ENCODE measurements at places on chromosomes 13 and 19.

DNA sequence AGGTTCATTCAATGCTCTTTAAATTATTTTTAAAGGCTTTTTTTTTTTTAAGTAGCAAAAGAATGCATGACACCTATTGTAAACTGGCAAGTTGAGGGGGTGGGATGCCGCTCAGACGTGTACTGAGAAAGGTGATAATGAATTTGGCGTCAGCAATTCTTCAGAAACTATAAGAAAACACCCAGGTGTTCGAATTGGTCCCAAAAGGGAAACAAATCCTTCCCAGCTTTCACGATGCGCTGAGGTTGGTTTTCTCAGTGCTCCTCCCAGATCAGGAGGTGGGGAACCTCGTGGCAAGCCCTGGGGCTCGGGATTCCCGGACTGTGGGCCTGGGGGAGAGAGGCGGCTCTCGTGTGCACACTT is 543 bp upstream of the FAM124A start:
- DNase-seq = no peak

DNA sequence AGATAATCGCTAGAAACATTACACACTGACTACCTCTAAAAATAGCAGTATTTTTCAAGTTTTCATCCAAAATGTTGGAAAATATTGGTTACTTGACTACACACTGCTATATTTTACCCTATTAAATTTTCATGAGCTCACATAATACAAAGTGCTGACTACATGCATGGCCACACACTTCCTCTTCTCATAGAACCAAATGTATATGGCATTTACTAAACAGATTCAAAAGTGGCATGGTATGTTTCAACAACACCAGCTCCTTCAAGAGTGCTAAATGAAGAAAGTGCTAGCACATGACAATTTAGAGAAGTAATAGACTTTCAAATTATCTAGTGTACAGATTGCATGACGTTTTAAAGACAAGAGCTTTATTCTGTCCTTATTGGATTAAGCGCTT is 780.4 kb upstream of the SLITRK6 start:
- no peak for DNase-seq

GRCh38 chr13:93368718-93369117 is 142.1 kb downstream of the GPC6 start:
- no peak for DNase-seq

DNA sequence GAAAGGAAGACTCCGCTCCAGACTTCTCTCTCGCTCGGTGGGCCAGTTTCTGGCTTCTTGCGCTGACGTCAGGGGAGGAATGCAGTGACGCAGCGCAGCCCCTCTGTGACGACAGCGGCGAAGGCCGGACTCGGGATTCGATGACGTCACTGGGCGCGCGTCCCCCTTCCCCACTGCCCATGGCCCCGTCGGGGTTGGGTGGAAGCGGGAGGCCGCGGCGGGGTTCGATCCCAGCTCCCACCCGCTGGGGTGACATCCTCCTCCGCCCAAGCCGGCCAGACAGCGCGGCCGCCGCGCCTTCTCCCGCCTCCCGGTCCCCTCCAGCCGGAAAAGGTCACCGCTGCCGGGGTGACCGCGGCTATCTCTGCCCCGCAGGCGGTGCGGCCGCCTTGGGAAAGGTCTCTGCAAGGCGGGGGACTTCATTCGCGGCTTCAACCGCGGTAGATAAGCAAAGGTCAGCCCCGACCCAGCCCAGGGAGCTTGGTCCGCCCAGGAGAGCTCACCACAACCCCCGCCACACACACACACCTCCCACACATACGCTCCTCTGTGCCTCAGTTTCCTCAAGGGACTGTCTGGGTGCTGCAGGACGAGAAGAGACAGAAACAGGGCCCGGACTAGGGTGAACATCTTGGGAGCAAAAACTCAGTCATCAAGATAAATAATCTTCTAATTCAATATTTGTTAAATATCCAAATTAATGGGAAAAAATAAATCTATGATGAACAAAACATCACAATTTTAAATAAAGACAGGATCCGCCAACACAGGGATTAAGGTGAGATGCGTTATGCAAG is 844 bp upstream of the RFX1 start:
- no peak for DNase-seq

- DNase-seq = no peak
Measured at GRCh38 chr13:111510502-111511218, 190.2 kb downstream of the TEX29 start.

DNA sequence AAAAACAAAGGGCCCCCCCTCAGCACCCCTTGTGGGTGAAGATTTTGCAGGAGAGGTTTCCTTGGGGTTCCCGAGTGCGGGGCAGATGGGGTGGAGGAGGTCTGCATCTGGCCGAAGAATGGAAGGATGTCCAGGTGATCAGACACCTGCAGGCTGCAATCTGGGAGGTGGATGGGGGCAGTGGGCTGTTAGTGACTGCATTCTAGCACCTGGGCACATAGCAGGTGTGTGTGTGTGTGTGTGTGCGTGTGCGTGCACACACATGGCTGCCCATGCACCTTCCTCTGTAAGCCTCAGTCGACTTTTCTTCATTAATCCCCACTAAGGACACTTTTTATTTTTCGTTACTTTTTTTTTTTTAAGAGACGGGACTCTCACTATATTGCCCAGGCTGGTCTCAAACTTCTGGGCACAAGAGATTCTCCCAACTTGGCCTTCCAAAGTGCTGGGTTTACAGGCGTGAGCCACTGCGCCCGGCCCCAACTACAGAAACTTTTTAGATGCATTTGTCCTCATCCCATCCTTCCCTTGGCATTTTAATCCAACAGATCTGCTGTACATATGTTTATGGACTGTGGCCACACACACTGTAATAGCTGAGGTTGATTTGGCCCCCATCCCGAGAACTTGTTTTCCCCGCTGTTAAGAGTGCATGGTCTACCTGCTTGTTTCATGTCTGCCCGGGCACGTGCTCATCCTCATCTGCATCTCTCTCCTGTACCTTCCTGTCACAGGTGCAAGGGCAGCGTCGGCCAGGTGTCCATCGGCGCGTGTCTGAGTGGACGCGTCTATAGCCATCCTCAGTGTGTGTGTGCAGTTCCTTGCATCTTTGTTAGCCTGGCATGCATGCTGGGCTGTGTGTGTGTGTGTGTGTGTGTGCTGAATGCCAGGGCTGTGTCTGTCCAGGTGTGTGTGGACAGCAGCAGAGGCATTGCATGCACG is 731 bp downstream of the MAG start:
- no peak for DNase-seq

DNA sequence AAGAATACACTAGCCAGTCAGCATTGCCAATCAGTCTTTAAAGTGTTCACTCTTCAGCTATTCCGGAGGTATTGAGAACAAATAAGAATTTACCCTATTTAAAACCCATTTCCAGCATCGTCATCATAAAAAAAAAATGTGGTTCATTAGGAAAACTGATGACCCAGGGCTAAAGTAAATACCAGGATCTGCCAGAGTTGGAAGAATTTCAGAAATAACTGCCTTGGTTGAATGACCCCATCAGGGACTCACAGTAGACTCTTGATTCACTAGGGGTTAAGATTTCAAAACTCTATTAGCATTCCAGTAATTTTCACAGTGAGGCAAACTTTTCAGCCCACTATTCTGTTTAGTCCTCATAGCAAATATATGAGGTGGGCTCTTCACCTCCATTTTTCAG is 377.0 kb downstream of the ITGBL1 start:
- no peak for DNase-seq

All from AG10803 (cell line).